Stimulated activated CD8-positive, alpha-beta memory T cell treated with anti-CD3 and anti-CD28 coated beads, Interleukin-12 subunit alpha, Interleukin-12 subunit beta, amount 100 ng/mL, for 1 hour (primary cell): ENCODE measurements at places on chromosomes 7 and 10.

- DNase-seq, result no peak
Measured at GRCh38 chr10:53403688-53404087, 631.1 kb upstream of the MBL2 start.

GRCh38 chr7:129530795-129531391 lies 28.6 kb downstream of the SMKR1 start:
- DNase-seq, result no peak

DNA sequence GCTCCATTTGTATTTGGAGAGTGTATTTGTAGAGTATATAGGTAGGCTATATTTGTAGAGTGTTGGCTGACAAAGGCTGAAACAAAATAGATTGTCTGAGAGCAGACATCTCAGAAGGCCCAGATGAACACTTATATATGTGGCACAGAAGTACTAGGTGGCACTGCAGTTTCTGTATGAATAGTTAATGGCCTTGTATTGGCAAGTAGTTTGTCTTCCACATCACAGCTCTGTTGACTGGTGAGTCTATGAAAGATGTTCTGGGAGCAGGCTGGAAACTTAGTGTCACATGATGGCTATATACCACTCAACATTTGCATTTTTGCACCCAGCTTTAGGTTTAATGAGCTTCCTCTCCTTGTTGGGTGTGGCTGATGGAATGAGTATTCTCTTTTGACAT lies 51.9 kb downstream of the CCNY start:
- DNase-seq, result no peak

- no peak for DNase-seq
Measured at GRCh38 chr7:10225275-10225674, 748.4 kb upstream of the PHF14 start.

GRCh38 chr7:115548756-115549155 lies 481.8 kb downstream of the TFEC start:
- no peak for DNase-seq

DNA sequence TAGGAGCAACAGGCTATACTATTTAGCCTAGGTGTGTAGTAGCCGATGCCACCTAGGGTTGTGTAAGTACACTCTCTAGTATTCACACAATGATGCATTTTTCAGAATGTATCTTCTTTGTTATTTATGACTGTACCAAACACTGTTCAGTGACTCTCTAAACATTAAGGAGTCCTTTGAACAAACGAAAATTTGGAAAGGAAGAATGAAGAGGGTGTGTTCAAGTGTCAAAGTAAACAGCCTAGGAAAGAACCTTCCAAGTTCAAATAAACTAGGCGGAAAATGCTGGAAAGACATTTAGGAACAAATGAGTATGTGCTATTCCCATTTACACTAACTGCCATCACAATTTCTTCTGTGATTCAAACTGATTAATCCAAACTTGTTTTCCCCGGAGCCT lies 142.4 kb downstream of the CHCHD3 start:
- no peak for DNase-seq
